ENCODE measurements at places on chromosomes 2 and 18.
A peak's percentile ranks its signal among the peaks of the same experiment; 100 is the strongest.

- DNase-seq, result no peak
These were observed 106.1 kb downstream of the DSEL start for GRCh38 chr18:67410075-67411070.

DNA sequence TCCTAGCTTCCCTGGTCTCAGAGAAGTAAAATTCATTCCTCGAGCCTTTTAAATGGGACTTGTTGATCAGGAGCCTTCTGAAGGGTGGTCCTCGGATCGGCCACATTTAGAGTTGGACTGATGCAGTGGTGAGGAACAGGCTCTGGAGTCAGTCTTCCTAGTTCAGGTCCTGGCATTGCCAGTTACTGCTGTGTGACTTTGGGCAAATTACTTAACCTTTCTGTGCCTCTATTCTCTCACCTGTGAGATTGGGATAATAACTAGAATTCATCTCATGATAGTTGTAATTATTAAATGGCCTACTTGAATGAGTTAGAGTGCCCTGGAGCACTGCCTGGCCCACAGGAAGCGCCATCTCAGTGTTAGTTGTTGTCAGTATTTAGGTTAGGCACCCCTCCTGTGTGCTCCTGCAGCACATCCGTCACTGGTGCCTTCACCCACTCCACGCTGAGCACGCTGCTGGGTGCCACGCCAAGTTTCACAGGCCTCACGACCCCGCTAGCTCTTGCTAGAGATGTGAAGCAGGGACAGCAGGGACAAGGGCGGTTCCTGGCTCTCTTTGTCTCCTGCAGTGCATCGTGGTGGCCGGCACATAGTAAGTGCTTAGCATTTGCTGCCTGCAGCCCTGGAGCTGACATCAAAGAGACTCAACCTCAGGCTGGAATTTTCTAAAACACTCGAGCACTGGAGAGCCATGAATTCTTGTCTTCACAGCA lies 122.9 kb downstream of the FAM210A start:
- no peak for DNase-seq

GRCh38 chr2:2570360-2570759 lies 239.3 kb upstream of the MYT1L start:
- DNase-seq, result no peak

GRCh38 chr2:162524192-162524591 lies 180.3 kb downstream of the GCA start:
- no peak for DNase-seq

- peak; percentile 61 for DNase-seq
These were observed 48.8 kb downstream of the C2orf42 start for GRCh38 chr2:70141902-70142589.

- peak; percentile 83 for DNase-seq
These were observed 30.4 kb downstream of the TOGARAM2 start for GRCh38 chr2:29011418-29012060.

DNA sequence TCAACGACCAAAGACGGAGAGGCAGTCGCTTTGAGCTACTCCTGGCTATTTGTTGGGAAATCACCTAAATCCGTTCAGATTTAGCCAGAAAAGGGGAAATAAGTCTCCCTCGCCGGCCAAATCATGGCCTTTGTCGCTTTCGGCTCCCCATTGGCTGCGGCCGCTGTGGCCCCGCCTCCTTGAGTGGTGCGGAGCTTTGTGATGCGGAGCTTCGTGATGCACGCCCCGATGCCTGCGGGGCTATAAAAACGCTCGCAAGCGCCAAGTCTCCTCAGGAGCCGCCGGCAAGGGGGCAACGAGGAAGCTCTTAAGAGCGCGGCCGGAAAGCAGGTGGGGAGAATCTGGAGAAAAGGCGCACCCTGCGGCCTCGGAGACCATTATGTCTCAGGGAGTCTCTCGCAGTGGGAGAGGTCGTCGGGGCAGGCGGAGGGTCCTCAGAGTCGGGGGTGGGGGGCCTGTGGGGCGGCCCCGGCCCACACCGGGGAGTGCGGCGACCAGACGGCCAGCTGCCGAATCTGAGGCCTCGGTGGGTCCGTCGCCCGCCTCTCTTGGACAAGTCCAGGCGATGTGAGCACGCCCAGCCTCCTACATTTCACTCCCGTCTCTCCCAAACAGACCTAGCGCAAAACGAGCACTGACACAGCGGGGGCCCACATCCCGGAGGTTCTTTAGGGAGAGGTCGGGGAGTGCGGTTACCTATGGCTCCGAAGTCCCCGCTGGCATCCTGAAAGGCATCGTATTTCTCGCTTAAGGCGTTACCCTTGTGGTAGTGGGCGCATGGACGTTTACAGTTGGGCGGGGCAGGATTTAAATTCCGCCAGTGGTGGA lies at the start of gene CABYR:
Gene CABYR (plus strand): TSS at position 274 of the 828 bp plus-strand sequence. CDS start 4,053 bp downstream, outside the sequence.
- peak; percentile 76 for DNase-seq

- no peak for DNase-seq
These were observed 113.3 kb upstream of the CDC42EP3 start for GRCh38 chr2:37784759-37785149.

DNA sequence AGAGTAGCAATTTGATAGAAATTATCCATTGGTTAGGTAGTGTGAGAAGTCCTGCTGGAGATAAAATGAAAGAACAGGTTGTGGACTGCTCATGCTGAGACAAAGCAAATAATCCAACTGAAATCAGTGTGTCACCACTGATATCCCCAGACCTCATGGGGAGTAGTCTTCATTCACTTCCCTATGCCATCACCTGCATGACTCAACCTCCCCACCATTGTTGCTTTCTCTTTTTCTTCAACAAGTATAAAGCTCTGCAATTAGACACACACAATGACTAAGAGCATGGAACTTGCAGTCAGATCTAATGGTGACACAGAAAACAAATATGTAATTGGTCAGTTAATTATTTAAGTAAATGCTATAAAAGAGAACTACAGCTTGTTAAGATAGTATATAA lies 475.3 kb downstream of the RIT2 start:
- DNase-seq, result no peak

GRCh38 chr2:7588295-7588694 lies 671.1 kb downstream of the RNF144A start:
- no peak for DNase-seq

DNA sequence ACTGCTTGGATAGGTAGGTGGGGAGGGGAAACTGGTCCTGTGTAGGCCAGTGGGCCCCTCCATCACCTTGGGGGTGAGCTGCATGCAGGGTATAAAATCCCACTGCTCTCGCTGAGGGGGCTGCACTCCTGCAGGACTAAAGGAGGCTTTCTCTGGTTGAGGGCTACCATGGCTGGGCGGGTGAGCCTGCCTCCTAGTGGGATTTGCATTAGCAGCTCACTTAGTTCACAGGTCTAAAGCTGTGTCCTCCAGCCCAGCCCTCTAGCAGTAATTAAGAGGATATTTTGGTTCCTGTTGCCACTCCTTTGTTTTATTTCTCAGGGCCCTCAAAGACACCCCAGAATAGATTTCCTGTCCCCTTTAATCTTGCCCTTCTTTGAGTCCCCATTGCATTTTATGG lies 24.6 kb downstream of the TMEM127 start:
- DNase-seq, result no peak

DNA sequence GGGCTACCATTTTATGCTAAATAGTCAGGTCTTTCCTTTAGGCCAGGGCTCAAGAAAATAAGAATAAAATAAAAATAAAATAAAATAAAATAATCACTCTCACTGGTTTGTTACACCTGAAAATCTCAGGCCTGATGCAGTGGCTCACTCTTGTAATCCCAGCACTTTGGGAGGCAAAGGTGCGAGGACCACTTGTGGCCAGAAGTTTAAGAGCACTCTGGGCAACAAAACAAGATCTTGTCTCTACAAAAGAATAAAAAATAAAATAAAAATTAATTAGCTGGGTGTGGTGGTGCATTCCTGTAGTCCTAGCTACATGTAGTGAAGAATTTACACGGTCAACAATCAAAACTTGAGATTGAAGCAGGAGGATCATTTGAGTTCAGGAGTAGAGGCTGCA lies 159.4 kb downstream of the NRXN1 start:
- DNase-seq, result no peak

- no peak for DNase-seq
These were observed 101.0 kb downstream of the STPG4 start for GRCh38 chr2:47054036-47054555.

All from activated CD4-positive, alpha-beta T cell treated with anti-CD3 and anti-CD28 coated beads, Interleukin-2, amount 50 U/mL, for 1 hour (primary cell).